ENCODE measurements at places on chromosomes 6 and 20.

- no peak for DNase-seq
Observed at GRCh38 chr20:41006936-41007474, 21.6 kb upstream of the TOP1 start.

DNA sequence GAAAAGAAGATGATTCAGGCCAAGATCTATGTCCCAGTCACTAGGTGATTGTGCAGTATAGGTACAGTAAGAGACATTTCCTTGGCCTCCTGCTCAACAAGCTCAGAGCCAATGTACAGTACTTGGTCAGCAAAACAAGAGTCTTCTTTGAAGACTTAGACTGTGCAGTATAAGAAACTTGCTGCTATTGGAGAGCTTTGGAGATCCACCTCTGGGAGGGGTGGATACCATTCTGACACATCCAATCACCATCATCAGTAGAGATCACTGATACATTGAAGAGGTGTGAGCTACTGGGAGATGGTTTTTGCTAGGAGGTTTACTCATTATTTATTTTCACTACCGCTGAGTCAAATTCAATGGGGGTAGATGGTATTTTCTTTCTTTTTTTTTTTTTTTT is 77.5 kb downstream of the UST start:
- no peak for DNase-seq

DNA sequence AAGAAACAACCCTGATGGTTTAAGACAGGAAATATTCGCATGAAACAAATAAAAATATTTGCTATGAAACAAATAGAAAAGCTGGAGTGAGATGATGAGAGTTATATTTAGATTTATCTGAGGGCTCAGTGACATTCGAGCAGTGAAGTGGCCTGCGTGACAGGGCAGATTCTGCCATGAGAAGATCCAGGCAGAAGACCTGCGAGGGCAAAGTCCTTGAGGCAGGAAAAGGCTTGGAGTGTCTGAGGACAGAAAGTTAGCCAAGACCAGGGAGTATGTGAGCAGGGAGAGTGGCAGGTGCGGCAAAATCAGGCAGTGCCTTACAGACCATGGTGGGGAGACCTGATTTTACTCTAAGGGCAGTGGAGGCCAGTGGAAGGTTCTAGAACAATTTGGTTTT is 66.9 kb upstream of the RIN2 start:
- DNase-seq, result no peak

DNA sequence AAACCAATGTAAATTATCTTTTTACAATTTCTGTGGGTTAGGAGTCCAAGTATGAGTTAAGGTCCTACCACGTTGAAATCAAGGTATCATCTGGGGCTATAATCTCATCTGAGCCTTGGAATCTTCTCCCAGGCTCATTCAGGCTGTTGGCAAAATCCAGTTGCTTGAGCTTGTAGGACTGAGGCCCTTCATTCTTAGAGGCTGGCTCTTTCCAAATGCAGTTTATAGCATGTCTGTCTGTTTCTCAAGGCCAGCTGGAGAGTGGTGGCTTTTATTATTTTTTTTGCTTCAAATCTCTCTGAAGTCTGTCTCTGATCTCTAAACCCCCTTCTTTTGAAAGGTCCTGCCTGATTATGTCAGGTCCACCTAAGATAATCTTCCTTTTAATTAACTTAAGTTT is 177.2 kb upstream of the ASCC3 start:
- DNase-seq, result no peak

GRCh38 chr6:138410972-138411880 is 7.2 kb downstream of the HEBP2 start:
- DNase-seq, result no peak

DNA sequence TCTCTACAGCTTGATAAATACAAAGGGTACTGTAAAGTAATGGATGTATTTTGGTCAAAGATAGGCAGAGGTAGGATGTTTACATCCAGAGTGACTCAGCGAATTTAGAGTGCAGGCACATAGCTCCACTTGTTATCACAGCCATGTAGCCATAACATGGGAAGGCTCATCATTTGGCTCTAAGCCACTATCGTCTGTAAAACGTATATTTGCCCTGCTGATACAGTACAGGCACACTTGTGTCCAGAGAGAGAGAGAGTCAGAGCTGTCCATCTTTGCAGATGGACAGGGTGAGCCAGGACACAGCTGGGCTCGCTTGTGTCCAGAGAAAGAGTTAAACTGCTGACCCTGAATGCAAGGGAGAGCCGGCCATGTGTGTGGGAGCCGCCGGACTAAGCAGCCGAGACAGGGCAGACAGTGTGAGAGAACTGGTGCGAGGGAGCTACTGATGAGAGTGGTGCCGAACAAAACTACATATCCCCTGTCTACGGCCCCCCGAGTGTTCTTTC is 619.0 kb downstream of the DOK5 start:
- DNase-seq, result no peak

- DNase-seq, result no peak
Observed at GRCh38 chr6:25629198-25629576, 22.8 kb upstream of the SCGN start.

DNA sequence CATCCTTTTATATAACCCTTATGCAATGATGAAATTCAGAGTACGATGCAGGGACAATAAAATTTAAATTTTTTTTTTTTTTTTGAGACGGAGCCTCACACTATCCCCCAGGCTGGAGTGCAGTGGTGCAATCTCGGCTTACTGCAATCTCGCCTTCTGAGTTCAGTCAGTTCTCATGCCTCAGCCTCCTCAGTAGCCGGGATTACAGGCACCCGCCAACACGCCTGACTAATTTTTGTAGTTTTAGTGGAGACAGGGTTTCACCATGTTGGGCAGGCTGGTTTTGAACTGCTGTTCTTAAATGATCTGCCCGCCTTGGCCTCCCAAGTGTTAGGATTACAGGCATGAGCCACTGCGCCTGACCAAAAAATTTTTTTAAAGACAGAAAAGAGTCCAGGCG is 15.2 kb downstream of the MTO1 start:
- DNase-seq, result no peak

GRCh38 chr6:43735642-43736199 is 34.3 kb upstream of the VEGFA start:
- no peak for DNase-seq
